Heart right ventricle (tissue), 16 donors: ENCODE measurements at places on chromosomes 3 and 15.

DNA sequence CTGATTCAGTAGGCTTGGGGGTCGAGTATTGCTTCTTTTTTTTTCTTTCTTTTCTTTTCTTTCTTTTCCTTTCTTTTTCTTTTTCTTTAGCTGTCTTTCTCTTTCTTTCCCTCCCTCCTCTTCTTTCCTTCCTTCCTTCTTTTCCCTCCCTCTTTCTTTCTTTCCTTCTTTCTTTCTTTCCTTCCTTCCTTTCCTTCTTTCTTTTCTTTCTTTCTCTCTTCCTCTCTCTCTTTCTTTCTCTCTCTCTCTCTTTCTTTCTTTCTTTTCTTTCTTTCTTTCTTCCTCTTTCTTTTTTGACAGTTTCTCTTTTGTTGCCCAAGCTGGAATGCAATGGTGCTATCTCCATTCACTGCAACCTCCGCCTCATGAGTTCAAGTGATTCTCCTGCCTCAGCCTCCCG is 36.0 kb downstream of the TM4SF4 start:
- DNase-seq, result no peak

DNA sequence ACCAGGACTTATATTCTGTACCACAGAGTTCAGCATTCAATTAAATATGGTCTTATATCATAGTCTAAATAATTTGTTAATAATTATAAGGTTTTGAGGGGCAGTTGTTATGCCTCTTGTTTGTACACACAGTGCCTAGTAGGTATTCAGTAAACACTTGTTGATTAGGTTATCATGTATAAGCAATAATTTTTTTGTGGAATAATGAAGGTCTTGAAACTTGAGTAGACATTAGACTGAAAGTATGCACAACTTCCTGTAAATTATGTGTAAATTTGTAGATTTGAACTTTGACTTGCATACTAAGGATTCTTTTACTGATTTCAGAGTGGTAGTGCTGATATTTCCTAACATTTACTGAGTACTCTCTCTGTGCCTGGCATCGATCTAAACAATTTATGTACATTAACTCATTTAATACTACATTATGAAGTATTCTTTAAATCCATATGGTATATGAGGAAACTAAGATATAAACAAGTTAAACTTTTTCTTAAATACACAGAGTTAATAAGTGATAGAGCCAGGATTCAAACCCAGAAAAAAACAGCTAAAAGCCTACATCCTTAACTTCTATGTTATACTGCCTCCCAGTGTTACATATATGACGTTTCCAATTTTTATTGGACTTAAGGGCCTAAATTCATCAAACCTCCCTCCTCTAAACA is 65.1 kb downstream of the GLCE start:
- no peak for DNase-seq

- DNase-seq, result no peak
Observed at GRCh38 chr3:123244128-123244527, 42.4 kb downstream of the SEC22A start.

- no peak for DNase-seq
Observed at GRCh38 chr3:56778893-56779292, 22.9 kb downstream of the ARHGEF3 start.

DNA sequence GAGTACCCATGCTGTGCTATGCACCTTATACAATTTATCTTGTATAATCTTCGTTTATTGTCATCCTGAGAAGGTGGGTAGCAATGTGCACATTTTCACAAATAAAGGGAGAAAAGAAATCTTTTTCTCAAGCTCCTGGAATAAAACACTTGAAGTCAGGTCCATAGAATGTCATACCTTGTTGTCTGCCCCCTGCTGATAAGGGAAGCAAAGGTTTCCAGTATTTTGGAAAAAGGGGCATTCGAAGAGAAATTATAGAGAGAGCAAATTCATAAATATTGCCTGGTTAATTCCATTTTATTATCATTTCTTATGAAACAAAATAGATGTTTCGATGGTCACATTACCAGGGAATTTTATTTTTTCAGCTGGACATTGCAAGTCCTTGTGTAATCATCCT is 277.8 kb downstream of the RAP2B start:
- DNase-seq, result no peak

GRCh38 chr3:48930590-48930989 is 11.9 kb downstream of the ARIH2 start:
- DNase-seq, result no peak

GRCh38 chr3:52246728-52247408 is 1.3 kb downstream of the PPM1M start:
- DNase-seq, result peak; percentile 4

DNA sequence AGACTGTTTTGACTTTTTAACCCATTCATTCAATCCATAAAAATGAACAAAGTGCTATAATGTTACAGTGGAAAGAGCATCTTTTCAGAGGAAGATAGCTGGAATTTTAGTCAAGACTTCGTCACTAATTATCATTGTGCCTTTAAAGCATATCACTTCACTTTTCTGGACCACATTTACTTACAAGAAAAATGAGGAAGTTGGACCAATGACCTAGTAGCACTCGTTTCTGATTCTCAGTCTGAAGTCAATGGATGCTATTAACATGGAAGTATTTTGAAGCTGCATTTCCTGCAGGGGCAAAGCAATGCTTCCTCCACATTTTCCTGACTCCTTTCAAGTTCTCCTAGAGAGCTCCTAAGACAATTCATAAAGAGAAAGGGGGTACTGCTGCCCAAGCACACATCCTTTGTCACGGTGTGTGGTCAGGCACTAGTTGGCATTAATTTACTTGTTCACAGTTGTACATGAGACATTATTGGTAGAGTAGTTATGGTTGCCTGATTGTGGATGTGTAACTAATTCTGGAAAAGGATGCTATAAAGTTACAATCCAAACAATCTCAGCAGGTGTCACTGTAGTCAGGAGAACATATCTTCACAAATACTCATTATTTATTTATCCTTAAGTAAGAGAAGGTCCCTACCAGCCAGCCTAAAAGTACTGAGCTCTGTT is 1049.1 kb downstream of the FHIT start:
- no peak for DNase-seq

- no peak for DNase-seq
Observed at GRCh38 chr3:18149386-18149785, 275.8 kb downstream of the SATB1 start.
